Activated CD8-positive, alpha-beta T cell treated with anti-CD3 and anti-CD28 coated beads, Interleukin-2, amount 10 ng/mL, durations not matched to agents 7 days and 5 days (primary cell): ENCODE measurements at places on chromosomes 16 and 17. TPM values are rescaled to one million over a fixed set of nuclear protein-coding genes. Genes with fewer than 3 reads are reported as not detected.

DNA sequence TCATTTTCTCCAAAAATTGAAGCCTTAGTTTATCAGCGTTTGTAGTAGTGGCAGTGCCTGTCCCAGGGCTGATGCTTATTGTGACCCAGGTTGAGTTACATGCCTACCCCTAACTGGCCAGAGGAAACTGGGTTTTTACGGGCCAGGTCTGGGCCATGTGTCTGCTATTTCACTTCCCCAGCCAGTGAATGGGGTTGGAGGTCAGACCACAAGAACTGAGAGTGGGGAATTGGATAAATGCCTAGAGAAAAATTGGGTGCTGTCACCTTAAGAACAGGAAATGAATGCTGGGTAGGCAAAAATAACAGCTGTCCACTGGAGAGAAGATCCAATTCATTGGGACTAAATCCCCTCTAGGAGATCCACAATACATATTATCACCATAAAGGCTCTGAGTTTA, 5.2 kb downstream of the ADPRM start:
- DNase-seq, result no peak

DNA sequence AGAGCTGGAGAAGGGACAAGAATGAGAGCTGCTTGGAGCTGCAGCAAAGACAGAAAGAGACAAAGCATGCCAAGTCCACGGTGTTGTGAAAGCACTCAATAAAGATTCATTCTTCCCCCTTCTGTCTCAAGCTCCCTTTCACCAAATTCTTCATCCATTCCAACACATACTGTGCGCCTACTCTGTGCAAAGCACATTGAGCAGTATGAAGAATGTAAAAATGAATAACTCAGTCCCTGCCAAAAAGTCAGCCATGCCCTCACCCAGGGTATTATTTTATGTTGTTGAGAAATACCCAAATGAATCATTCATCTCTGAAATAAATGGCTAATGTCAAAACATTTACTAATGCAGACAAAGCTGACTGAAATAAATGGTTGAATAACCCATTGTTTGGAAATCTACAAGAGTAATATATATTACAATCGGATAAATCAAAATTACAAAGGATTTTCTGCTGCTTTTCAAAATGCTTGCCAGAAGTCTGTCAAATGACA, 282.9 kb upstream of the IRX5 start:
- no peak for DNase-seq

DNA sequence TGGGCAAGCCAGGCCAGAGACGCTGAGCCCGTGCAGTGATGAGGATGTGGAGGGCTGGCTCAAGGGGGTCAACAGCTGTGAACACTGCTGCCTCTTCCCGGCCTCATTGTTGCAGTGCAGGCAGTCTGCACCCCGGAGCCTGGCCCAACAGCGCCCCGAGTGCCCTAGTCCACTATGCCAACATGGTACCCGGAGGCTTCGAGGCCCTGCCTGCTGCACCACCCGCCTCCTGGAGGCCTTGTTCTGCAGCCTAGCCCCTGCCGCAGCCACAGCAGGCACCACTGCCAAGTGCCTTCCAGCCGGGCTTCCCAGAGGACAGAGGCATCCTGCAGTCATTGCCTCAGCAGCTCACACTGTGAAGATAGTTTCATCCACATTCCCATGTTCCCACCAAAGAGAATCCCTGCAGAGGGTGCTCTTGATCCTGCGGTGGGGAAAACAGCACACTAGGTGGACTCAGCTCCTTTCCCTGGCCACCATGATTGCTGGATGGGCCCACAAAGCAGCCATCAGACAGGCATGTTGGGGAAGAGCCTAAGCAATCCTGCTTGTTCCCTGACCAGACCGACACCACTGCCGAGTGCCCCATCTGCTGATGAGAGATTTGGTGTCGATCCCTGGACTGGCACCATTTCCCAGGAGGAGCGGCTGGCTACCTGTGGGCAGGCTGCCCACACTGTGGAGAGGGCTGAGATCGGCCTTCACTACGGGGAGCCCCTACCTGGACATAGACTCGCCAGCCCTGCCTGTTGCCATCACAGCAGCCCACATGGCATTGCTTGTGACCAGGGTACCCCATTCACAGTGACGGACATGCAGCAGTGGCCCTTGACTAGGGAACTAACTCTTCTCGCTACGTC, 44.9 kb downstream of the USP22 start:
- no peak for DNase-seq

- no peak for DNase-seq
Measured at GRCh38 chr17:54324813-54325212, 502.1 kb downstream of the KIF2B start.

DNA sequence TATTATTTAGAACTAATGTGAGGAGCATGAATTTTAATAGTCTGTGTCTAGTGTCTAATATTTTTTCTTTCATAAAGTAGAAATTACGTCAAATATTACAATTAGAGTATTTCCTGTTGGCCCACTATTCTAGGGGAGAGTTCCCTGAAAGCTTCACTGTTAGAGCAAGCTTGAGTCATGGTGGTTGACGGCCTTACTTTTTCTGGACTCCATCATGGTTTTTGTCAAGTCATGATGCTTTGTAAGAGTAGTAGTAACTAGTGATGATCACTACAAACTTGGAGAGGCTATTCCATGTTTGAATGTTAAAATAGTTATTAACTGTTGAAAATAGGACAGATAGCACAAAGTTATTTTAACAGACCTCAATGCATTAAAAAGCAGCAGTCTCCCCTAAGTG, 1.7 kb downstream of the PSMD11 start:
- no peak for DNase-seq

DNA sequence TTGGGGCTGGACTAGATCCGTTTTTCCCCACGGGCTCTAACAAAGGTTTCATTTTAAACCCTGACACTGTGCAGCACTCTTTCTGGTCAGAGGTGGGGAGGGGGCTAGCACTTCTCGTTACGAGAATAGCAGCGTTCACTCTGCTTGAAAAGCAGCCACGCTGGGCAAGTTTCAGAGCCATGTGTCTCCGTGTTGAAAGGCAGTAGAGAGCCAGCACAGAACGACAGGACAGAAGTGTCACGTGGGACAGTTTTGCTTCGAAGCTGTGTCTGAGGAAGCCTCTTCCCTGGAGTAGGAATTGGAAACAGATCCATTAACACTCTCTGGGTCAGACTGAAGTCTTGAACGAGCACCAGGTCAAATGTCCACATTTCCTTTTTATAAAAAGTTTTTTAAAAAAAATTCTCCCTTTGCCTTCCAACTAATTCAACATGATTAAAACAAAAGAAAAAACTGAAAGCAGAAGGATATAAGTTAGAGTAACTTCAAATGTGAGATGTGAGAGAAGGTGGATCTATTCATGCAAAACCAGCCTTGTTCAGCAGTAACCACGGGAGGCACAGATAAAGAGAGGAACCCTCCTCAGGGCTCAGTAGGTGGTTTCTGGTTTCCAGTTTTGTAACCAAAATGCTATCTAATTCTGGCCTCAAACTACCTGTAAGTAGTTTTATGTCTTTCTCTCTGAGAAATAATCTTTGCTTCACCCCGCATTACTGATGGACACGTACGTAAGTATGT, 65.0 kb downstream of the SMG6 start:
- DNase-seq, result no peak

GRCh38 chr16:2204416-2205103, 694 bp upstream of the MLST8 start:
- no peak for DNase-seq

Gene TNFRSF17
- not detected for total RNA-seq

Gene TEN1
- total RNA-seq, result 16.8 TPM
